ENCODE measurements at places on chromosomes 1 and 21.

DNA sequence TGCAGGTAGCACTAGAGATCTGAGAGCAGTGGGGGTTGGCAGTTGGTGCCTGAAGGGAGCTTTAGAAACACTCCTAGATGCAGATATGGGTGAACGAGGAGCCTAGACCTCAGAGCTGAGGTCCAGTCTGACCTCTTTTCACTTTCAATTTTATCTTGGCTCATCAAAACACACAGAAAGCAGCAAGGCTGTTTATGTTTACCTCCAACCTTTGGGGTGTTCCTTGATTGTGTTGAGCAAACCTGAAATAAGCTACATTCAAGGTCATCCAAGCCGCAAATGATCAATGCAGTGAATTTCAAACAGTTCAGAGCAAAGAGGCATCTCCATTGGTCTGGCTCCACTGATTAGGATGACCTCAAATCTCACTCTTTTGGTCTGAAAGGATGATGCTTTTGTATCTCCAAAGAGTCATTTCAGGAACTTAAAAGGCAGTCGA is 1.3 kb downstream of the LY9 start:
- DNase-seq = peak; percentile 54

- no peak for DNase-seq
Observed at GRCh38 chr1:1182491-1183220, 9.0 kb downstream of the TTLL10 start.

DNA sequence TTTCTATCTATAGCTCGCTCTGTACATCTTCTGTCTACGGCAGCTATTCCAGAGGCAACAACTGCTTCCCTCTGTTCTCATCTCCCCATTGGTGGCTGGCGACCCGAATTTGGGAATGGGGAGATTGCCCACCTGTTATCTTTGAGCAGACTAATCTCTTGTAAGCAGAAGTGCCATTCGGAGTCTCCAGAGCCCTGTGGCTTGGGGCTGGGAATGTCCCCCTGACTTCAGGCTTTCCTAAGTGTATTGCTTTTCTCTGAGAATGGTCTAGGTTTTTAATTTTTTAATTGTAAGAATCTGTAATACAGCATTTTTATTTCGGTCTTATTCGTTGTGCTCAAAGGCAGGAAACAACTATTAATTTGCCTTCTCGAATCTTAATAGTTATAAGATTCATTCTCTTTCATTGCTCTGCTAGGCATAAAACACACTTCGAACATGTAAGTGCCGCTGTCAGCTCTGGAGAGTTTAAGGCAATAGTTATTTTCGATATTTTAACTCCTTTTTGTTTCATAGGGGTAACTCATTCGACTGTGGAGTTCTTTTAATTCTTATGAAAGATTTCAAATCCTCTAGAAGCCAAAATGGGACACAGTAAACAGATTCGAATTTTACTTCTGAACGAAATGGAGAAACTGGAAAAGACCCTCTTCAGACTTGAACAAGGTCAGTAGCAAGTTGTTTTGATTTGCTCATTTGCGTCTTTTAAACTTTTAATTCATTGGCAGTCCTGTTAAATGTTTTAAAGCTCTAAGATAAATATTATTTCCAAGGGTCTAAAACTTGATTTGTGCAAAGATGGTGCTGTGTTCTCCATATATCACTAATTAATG is 514 bp downstream of the AGL start:
- no peak for DNase-seq

DNA sequence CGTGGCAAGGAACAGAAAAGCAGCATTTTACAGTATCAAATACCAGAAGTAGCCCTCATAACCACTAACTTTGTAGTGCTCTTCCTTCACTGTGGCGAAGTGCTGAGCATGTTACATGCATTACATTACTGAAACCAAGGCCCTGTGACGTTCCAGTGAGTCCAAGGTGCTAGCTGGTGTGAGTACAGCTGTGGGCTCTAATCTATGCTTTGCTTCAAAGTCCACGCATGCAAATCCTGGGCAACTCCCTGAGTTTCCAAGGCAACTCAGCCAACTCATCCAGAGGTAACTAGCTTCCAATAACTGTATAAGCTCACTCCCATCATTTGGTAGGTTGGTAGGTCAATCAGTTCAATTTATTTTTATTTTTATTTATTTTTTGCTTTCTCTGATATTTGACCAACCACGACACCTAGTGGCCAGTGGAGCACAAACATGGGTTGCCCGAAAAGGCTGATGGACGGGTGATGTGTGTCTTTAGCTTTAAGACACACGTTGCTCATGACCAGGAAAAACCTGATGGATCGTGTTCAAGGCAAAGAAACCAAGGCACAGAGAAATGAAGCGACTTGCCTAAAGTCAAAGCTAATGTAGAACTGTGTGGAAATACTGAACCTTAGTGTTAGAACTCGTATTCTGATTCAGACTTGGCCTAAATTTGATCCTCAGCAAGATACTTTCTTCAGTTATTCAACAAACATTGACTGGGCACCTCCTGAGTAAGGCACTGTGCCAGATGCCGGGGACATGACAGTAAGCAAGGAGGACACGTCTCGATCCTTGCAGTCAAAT is 73.0 kb downstream of the GNG12 start:
- peak; percentile 67 for DNase-seq

- DNase-seq = no peak
Observed at GRCh38 chr1:86069757-86070145, 86.8 kb downstream of the COL24A1 start.

DNA sequence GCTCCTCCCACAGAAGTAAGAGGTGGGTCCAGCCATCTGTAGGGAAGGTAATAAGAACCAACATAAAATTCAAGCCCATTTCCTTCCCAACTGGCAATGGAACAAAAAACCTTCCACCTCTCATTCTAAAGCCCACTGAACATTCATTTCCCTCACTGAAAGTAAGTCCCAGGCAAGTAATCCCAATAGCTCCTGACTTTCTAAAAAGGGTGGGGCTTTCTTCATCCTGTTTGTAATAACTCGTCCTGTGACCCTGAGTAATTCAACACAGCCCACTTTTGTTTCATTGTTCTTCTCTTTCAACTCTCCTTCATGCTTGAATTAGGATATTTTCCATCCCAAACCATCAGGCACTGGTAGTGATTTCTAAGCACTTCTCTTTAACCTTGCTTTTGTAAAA is 74.9 kb downstream of the DAB1 start:
- DNase-seq = no peak

GRCh38 chr1:151292207-151293030 is 10.3 kb downstream of the ZNF687 start:
- DNase-seq = no peak

GRCh38 chr1:30879940-30880677 is 28.4 kb downstream of the SDC3 start:
- DNase-seq = no peak
